ENCODE measurements at places on chromosomes 2 and 18.

- DNase-seq = no peak
Measured at GRCh38 chr18:2035056-2035455, 536.2 kb downstream of the METTL4 start.

DNA sequence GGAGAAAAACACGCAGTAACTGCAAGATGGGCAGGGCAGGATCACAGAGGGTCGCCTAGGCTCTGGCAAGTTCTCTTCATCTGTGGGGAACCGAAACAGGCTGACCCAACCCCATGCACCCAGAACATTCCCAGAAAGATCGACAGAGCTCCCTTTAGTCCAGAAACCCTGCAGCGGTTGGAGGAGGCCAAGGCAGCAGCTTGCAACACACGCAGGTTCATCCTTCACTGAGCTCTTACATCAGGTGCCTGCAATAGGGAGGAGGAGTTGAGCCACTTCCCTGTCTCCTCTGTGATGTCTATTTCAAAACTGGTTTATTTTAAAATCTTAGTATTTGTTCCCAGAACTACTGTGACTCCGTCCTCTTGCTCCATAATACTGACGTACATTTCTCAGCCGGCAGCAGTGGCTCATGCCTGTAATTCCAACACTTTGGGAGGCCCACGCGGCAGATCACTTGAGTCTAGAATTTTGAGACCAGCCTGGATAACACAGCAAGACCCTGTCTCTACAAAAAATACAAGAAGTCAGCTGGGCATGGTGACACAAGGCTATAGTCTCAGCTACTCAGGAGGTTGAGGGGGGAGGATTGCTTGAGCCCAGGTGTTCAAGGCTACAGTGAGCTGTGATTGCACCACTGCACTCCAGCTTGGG is 11.5 kb upstream of the SLC11A1 start:
- DNase-seq = no peak

- DNase-seq = no peak
Measured at GRCh38 chr2:6924924-6925409, 7.8 kb downstream of the RNF144A start.

DNA sequence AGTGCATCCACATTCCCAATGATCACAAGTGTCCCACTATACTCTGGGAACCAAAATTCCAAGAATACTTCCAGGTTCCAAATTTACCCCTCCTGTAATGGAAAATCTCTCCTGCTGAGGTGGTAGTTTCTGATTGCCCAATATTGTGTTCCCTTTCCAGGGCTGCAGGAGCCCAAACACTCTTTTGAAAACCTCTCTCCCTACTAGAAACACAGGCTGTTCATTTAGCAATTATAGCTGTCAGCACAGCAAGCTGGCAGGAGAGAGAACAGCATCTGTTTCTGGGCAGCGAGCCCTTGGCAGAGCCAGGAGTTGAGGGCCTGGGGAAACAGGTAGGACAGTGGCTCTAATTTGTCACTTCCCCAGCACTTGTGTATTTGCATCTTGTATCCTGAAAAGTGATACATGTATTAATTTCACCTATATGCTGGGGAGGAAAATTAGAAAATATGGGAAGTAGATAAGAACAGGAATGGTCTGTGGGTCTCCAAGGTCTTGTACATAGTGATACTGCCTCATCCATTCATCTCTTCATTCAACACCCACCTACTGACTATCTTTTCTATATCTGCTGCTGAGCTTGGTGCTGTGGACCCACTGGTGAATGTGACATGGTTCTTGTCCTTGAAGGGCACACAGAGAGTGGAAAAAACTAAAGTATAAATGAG is 16.9 kb upstream of the PAIP2B start:
- DNase-seq = no peak

DNA sequence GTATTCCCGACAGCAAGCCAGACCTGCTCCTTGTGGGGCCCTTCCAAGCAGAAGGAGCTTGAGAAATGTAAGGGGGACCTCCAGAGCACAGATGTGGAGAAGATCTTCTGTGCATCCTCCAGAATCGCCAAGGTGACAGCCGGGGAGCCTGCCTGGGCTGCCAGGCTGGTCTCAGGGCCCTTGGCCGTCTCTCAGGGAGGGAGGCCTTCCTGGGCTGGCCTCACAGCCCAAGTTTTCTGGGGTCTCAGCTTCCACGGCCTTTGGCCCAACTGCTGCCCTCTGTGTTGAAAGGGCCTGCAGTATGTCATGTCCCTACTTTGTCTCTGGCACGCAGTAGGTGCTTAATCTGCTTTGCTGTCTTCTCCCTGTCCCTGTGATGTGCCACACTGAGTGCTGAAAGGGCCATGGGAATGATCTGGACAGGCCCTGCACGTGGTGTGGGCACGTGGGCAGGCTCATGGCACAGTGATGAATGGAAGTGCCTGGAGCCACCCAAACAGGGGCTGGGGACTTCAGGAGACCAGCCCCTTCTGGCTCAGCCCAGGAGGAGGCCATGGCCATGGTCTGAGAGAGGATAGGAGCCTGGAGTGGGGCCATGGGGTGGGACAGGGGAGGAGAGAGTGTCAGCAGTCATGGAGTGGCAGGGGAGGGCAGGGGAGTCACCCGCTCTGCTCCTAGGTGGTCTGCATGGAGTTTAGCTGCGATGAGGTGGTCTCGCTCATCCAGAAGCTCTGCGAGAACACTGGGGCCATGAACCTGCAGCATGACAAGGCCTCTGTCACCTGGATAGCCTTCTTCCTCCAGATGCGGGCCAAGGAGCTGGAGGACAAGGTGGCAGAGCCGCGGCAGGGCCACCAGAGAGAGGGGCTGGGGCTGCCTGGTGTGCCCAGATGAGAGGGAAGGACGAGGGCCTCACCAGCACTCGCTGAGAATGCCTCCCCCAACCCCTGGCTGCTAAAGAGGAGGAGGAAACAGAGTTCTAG is 35.4 kb downstream of the HJURP start:
- DNase-seq = no peak

DNA sequence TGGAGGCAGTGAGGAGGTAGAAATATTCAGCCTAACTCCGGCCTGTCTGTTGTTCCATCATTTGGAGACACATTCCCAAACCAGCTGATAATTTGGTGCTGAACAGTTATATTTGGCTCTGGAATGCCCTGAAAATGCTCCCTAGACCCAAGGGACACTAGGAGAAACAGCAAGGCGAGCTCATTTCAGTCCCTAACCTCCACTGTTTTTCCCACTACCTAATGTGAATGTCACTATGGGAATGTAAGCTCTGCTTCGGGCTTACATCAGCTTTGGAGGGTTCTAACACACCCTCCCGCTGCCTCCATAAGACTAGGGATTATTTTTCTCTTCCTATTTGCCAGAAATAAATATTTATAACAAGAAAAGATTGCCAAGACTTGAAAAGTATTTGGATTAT is 103.5 kb downstream of the ANTXR1 start:
- no peak for DNase-seq

DNA sequence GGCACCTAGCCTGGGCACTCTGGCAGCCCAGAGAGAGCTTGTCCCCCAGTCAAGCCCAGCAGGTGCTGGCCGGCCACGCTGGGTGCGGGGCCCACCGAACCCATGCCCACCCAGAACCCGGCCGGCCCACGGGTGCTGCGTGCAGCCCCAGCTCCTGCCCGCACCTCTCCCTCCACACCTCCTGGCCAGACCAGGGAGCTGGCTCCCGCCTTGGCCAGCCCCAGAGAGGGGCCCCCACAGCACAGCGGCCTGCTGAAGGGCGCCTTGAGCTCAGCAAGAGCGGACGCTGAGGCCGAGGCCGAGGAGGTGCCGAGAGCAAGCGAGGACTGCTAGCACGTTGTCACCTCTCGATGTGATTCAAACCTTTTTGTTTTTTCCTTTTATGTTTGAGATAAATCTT is 407.0 kb upstream of the KCNJ3 start:
- DNase-seq = no peak

DNA sequence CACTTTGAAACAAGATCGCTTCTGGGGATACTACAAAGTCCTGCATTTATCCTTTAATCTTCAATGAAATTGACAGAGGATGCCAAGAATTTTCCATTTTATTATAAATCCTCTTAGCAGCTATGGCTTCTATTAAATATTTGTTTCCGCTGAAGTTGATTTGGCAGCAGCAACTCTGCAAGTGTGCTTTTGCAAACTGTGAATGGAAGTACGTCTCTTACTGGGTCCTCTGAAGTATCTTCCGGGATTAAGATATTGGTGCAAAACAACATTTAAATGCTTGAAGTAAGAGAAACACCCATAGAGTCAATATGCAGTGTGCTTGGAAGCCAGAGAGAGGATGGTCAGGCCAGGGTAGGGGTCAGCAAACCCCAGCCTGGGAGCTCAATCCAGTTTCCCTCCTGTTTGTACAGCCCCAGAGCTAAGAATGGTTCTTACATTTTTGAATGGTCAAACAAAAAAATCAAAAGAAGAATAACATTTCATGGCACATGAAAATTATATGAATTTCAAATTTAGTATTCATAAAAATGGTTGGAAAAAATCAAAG is 13.6 kb downstream of the CCDC68 start:
- no peak for DNase-seq

DNA sequence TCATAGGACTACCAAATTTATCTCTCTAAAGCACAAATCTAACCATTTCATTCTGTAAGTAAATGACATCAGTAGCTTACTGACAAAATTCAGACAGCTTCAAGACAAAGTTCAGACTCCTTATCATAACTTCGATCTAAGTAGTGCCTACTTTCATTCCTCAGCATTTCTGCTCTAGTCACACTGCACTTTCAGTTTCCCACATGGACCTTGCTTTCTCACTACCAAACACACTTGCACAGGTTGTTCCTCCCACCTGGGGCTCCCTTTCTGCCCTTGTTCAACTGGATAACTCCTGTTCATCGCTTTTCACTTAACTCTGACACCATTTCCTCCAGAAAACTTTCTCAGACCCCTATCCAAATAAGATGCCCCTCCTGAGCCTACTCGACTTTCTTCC is 22.1 kb upstream of the CCDC150 start:
- DNase-seq = no peak

DNA sequence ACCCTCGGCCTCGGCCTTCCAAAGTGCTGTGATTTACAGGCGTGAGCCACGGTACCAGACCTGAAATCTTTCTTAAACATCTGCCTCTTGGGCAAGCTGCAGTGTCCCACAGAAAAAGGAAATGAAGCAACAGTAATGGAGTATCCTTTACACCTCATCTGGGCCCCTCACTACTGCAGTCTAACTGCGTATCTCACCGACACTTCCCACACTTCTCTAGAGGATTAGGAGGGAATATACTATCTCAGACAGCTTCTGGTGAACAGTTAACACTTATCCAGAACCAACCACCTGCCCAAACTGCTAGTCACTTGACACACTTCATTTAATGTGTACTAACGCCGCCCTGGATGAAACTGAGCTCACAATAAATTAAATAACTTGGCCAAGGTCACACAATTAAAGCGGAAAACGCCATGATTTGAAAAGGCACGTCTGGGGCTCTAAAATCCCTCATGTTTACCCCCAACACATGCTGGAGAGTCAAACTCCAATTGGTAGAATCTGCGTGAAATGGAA is 993 bp downstream of the COX7A2L start:
- DNase-seq = no peak

GRCh38 chr2:58686776-58687175 is 445.7 kb upstream of the FANCL start:
- no peak for DNase-seq

DNA sequence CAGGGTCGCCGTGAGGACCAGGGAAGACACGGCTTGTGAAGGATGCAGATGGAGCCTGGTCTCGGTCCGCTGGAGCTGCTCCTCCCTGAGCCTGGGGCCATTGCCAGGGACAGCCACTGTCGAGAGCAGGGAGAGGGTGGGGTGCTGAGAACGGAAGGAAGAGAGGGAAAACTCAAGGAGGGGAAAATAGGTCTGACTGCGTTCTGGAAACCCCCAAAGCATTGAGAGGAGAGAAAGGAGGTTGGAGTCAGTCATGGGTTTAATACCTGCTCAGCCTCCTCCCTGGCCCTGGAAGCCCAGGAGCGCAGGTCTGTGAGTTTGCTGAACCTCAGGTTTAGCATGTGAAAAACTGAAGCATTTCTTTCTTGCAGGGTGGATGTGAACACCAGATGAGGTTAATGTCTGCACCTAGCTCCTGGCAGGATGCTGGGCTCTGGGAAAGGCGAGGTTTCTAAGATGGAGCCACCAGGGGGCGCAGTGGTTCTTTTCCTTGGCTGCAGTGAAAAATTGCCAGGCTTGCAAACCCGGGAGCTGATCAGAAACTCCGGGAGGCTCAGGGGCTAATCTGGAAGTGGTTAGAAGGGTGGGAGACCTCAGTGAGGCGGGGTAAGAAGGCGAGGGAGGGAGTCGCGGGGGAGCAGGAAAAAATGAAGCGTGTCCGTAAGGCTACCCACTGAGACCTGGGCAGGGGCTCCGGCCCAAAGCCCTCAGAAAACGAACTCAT is 33.6 kb upstream of the RNF149 start:
- peak; percentile 59 for DNase-seq

GRCh38 chr2:209086761-209087160 is 337.1 kb upstream of the MAP2 start:
- no peak for DNase-seq

- no peak for DNase-seq
Measured at GRCh38 chr18:48581206-48581605, 42.4 kb downstream of the CTIF start.

- no peak for DNase-seq
Measured at GRCh38 chr2:45121236-45121927, 112.1 kb upstream of the SIX2 start.

DNA sequence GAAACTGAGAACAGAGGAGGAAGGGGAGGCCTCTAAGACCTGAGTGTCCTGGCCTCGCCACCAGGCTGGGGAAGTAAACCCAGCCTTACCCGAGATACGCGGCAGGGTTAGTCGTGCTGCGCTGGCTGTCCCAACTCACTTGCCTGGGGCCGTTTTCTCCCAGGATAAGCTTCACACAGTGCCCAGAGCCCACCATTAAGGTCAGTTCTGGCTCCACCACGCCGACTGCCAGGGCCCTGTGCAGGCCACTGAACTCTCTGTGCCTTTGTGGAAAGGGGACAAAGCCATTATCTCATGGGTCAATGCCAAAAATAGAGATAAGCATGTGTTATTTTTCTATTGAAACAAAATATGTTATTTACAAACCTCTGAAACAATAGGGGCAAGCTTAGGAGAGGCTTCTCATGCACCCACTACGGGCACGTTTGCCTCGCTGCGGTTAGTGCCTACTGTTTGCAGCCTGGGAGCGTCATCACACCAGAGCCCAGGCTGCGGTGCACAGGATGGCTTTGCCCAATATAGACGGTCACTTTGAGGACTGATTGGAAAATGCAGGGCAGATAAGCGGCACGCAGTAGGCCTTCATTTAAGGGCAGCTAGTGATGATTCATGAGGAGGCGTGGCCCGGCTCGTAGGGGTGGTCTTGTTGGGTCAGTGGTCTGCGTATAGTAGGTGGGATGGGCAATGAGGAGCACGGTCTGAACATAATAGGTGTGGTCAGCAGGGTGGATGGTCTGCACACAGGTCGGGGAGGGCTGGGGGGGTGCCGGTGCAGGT is 242.1 kb downstream of the GLI2 start:
- no peak for DNase-seq

DNA sequence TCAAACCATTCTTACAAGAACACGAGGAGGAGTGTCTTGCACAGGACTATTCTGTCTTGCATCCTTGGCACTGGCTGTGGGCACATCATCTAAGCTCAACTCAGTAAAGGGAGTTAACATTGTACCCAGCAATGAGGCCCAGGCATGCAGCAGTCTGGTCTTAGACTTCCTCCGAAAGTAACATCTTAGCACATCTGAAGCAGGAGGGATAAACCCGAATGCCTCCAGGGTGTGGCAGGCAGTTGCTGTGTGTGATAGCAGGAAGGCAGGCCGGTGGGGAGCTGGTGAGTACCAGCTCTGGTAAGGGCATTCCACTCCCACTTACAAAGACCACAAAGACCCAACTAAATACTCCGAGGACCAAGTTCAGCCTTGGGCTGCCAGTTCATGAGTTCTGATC is 206.3 kb downstream of the TSN start:
- DNase-seq = no peak

All from CD4-positive, alpha-beta memory T cell (primary cell).